ENCODE measurements at places on chromosomes 2 and 18.

DNA sequence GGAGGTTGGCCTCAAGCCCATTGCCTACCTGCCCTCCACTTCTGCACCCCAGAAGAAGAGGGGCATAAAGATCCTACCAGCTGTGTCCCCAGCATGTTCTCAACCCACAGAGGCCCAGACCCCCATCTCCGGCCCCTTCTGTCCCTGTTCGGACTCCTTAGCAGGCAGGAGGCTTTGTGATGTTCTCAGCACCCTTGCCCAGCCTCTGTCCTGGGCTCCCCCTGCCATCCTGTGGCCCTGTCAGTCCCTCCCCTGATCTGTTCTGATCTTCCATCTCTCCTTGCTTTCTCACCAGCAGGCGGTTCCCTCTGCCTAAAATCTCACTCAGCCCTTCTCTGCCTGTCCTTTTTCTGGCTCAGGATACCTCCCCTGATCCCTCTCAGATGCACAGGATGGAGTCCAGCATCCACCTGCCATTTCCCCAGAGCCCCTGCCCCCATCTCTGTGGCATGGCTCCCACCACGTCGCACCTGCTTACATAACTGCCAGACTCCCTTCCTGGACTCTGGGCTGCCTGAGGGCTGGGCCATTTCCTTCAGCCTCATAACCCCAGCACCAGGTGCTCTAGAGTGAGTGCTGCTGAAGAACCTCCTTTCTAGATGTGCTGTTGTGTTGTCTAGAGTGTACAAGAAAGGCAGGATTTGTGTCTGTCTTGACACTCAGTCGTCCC lies 134.0 kb downstream of the CTIF start:
- H3K27me3 ChIP-seq: no peaks in the 10 kb centered on the region
- no peak overlapping the region for H3K4me3 ChIP-seq
- H3K4me1 ChIP-seq: no peaks in the 10 kb centered on the region

GRCh38 chr2:109499566-109499965 lies 114.2 kb downstream of the SEPTIN10 start:
- H3K4me1 ChIP-seq: no peaks in the 10 kb centered on the region
- no peaks in the 10 kb centered on the region for H3K27me3 ChIP-seq
- no peak overlapping the region for H3K27ac ChIP-seq

- no peak for DNase-seq
- no peak overlapping the region for H3K4me3 ChIP-seq
- no peaks in the 10 kb centered on the region for H3K36me3 ChIP-seq
- no peaks in the 10 kb centered on the region for H3K4me1 ChIP-seq
These were observed 69.1 kb downstream of the ANKRD62 start for GRCh38 chr18:12162786-12163185.

DNA sequence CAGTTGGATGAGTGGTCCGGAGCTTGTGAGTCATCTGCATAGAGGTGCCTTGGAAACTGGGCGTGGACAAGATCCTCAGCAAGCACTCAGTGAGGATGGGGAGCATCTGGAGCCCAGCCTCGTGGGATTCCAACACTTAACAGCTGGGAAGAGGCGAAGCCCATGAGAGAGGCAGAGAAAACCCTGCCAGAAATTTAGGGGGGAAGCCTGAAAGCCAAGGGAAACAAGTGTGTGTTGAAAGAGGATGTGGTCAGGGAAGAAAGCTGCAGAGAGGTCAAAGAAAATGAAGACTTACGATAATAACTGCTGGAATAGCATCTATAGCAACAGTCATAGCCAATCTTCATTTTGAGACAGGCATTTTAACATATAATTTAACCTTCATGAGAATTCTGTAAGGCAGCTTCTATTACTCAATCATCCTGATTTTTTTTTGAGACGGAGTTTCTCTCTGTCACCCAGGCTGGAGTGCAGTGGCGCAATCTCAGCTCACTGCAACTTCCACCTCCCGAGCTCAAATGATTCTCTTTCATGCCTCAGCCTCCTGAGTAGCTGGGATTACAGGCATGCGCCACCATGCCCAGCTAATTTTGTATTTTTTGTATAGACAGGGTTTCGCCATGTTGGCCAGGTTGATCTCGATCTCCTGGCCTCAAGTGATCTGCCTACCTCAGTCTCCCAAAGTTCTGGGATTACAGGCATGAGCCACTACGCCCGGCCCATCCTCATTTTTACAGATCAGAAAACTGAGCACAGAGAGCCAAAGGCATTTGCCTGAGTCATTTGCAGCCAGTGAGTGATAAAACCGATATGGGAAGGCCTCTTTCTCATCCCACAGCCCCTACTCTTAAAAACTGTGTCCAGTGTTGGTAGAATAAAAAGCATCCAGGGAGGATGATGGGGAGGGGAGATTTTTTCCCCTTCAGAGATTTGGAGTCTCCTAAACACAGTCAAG lies 214.4 kb upstream of the EPAS1 start:
- H3K27ac ChIP-seq: no peak overlapping the region
- H3K36me3 ChIP-seq: no peaks in the 10 kb centered on the region
- H3K4me3 ChIP-seq: no peak overlapping the region
- H3K4me1 ChIP-seq: peaks cover 9% of the 10 kb centered on the region

GRCh38 chr2:229223107-229223506 lies 48.0 kb downstream of the PID1 start:
- no peak overlapping the region for H3K27ac ChIP-seq
- no peak overlapping the region for H3K4me3 ChIP-seq
- H3K27me3 ChIP-seq: no peaks in the 10 kb centered on the region
- DNase-seq: no peak

DNA sequence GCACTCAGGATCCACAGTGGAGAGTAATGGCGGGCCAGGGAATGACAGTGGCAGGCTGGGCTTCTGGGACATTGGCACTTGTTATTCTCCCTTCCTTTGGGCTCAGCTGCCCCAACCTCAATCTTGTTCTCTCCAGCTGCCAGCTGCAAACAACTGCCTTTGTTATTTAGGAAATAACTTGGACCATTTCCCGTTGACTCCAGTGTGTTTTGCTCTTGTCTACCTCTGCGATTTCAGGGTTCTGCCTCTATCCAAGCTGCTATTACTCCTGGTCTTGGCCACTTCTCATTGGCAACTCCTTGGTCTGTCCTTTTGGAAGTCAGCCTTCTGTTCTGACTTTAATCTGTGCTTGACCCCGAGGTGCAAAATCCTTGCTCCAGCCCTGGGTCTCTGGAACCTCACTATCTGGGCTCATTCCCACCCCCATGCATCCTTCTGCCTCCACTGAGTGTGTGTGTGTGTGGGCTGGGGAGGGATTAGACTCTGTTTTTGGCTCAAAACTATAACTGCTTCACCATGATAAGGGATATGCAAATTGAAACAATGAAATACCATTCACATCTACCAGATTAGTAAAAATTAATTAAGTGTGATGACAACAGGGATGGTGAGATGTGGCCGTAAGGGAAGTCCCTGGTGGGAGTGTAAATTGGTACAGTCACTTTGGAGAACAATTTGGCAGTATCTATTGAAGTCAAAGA lies 134.1 kb upstream of the CXCR4 start:
- H3K27ac ChIP-seq: no peak overlapping the region
- no peak for DNase-seq
- H3K36me3 ChIP-seq: no peaks in the 10 kb centered on the region
- H3K27me3 ChIP-seq: peaks cover 2% of the 10 kb centered on the region
- H3K4me3 ChIP-seq: no peak overlapping the region

DNA sequence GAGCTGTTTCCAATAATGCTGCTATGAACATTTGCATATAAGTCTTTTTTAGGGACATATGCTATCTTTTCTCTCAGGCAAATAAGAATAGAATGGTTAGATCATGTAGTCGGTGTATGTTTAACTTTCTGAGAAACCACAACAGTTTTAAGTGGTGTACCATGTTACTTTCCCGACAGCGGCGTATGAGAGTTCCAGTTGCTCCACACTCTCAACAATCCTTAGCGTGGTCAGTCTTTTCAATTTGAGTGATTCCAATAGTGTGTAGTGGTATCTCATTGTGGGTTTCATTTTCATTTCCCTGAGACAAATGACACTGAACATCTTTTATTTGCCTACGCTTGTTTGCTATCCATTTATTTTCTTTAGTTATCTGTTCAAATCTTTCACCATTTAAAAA lies 149.5 kb downstream of the ACOXL start:
- H3K27me3 ChIP-seq: peaks cover 45% of the 10 kb centered on the region
- no peak overlapping the region for H3K4me3 ChIP-seq
- no peak for DNase-seq
- H3K36me3 ChIP-seq: peaks cover 8% of the 10 kb centered on the region
- H3K4me1 ChIP-seq: peaks cover 22% of the 10 kb centered on the region

DNA sequence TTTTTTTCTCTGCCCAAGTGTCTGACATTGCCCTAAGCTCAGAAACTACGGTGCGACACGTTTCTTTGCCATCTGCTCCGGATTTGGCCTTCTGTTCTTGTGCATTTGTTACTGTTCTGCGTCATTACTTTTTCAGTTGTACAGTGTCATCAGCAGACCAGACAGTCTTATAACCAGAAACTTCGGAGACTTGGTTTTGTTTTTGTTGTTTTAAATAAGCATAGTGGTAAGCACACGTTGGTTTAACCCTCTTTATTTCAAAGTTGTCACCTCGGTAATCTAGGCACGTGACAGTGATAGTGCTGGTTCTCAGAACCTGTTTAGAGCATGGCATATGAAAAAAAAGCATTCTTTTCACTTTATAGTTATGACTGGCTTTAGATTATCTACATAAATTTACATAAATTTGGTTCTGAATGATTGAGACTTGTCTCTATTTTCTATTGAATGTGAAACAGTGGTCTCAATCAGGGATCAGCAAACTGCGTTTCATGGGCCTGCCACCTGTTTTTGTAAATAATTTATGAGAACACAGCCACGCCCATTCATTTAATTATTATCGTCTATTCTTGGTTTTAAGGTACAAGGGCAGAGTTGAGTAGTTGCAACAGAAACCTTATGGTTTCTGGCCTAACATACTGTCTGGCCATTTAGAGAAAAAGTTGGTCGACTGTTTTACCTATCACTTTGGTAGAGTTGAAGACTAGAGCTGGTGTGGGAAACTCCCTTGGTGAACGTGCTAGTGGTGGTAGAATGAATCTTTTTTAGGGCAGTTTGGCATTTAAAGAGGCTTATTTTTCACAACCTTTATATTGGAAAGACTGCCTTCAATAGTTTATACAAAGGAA lies 106.5 kb downstream of the ZNF532 start:
- DNase-seq: no peak
- no peak overlapping the region for H3K4me3 ChIP-seq
- no peaks in the 10 kb centered on the region for H3K36me3 ChIP-seq
- no peak overlapping the region for H3K27ac ChIP-seq

DNA sequence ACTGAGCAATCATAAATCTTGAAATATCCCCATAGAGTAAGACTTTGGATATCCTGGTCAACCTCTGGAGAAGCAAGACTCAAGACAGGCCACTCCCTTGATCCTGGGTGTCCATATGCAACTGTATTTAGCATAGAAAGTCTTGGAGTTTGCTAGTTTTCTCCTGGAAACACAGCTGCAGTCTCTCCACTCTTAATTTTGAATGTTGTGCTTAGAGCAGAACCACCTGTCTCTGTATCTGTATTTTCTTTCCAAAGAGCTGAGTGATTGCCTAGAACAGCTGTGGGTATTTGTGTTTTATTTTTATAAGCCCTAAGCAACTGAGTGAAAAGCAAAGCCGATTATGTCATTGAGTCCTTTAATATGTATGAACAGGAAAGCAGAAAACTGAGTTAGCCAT lies 64.1 kb upstream of the ADAM23 start:
- H3K27ac ChIP-seq: no peak overlapping the region
- no peaks in the 10 kb centered on the region for H3K4me1 ChIP-seq
- peaks cover 4% of the 10 kb centered on the region for H3K27me3 ChIP-seq
- no peak for DNase-seq

DNA sequence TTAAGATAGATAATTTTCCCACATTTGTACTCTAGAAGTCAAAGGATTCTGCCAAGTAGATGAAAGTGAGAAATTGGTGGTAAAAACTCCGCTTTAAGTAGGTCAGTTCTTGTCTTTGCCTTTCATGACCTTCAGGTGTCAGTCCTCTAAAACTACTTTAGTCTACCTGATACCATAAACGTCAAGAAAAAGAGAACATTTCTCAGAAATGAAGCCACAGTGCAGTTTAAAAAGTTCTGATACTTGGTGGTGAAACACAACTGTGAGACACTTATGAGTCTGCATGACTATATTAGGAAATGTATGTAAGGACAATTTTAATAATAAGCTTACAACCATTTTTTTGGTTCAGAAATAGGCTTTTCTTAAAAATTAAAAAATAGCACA lies 583.3 kb downstream of the SATB2 start:
- no peak overlapping the region for H3K4me3 ChIP-seq
- H3K36me3 ChIP-seq: no peaks in the 10 kb centered on the region
- DNase-seq: no peak
- no peaks in the 10 kb centered on the region for H3K27me3 ChIP-seq
- no peaks in the 10 kb centered on the region for H3K4me1 ChIP-seq
- H3K27ac ChIP-seq: no peak overlapping the region

- no peaks in the 10 kb centered on the region for H3K36me3 ChIP-seq
- no peak for DNase-seq
- no peak overlapping the region for H3K4me3 ChIP-seq
- H3K4me1 ChIP-seq: no peaks in the 10 kb centered on the region
These were observed 211.3 kb downstream of the ERBB4 start for GRCh38 chr2:212327171-212327809.

GRCh38 chr2:82233806-82234205 lies 1929.3 kb upstream of the LRRTM1 start:
- no peak overlapping the region for H3K27ac ChIP-seq
- no peaks in the 10 kb centered on the region for H3K36me3 ChIP-seq
- no peaks in the 10 kb centered on the region for H3K4me1 ChIP-seq

DNA sequence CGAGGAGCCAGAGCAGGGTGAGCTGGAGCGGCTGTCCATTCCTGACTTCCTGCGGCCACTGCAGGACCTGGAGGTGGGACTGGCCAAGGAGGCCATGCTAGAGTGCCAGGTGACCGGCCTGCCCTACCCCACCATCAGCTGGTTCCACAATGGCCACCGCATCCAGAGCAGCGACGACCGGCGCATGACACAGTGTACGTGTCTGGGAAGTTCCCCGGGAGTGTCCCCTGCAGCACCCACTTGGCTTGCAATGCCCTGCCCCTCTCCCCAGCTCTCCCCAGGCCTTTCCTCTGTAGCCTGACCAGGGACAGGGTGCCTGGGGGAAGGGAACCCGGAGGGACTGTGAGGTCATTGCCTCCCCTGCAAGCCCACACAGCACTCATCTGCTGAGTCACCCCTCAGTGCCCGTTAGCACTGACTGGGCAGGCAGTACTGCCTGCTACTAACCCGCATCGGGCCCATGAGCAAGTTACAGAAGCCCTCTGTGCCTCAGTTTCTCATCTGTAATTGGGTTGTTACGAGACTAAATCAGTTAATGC lies 29.4 kb upstream of the GMPPA start:
- no peaks in the 10 kb centered on the region for H3K4me1 ChIP-seq
- no peaks in the 10 kb centered on the region for H3K27me3 ChIP-seq
- no peak overlapping the region for H3K4me3 ChIP-seq
- H3K27ac ChIP-seq: no peak overlapping the region
- no peaks in the 10 kb centered on the region for H3K36me3 ChIP-seq

DNA sequence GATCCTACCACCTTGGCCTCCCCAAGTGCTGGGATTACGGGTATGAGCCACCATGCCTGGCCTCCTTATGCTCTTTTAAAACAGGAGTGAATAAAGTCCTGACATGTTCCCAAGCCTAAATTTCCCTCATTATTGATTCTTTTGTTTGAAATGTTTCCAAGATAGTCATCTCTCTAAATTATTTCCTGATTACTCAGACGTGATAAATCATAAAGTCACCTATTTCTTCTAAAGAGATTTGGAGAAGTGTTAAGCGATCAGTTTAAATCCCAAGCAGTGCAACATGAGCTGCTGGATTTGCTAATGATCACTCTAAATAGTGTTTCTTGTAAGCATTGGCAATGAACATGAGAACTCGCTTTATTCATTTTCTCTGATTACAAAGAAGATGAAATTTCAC lies 51.8 kb downstream of the PMAIP1 start:
- no peak overlapping the region for H3K4me3 ChIP-seq
- H3K27me3 ChIP-seq: no peaks in the 10 kb centered on the region
- H3K27ac ChIP-seq: no peak overlapping the region
- DNase-seq: no peak
- peaks cover 17% of the 10 kb centered on the region for H3K4me1 ChIP-seq

Measured in activated T-helper 1 cell treated with anti-CD3 and anti-CD28 coated beads, Interleukin-12 subunit alpha, Interleukin-12 subunit beta, Interleukin-2, Interleukin-4 antibody, amounts not matched to agents 30 ng/mL and 10 ng/mL and 1 ng/mL, durations not matched to agents 14 hours and 24 hours and 36 hours (primary cell).